ENCODE measurements at places on chromosomes 2 and 18.

DNA sequence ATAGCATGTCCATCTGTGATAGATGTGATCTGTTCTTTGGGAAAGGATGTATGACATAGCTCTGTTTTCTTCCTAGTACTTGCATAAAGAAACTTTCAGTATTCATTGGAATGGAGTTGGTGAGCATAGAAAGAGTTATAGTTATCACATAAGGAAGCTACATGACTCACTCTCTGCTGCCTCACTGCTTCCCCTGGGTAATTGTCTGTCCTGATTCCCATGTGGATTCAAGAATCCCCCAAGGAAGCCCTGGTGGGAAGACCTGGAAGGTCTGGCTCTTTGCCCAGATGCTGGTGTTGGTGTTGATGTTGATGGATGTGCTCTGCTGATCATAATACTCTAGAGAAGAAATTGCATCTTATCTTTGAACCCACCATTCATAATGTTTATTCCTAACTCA lies 60.6 kb downstream of the PTPN4 start:
- DNase-seq, result no peak

- DNase-seq, result no peak
Observed at GRCh38 chr2:128654408-128654807, 335.7 kb upstream of the HS6ST1 start.

DNA sequence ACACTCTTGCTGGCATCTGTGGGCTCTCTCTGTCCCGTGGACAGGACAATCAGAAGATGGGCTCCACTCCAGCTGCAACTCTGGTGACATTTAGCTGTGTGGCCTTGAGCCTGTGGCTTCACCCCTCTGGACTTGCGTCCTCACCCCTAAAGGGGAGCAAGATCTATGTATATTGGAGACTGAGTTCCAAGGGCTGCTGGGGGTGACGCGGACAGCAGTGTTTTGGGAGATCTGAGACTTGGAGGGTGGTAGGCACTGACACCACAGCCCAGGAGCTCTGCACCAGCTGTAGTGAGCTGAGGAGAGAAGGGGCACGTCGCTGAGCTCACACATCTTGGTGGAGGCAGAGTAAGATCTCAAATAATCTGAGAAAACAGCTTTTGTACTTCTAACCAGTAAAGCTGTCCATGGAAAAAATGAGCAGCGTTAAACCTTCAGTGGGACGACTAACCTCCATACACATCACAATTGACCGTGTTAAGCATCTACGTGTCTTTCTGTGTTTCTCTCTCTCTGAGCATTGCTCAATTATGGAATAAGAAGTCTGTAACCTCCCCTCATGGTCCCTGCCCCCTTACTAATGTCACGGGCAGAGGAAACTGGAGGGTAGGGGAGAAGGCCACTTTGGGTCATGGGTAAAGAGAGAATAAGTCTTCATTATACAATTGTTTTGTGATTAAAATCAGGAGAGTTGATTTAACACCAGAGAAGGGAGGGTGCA lies 85.8 kb downstream of the SH3RF3 start:
- DNase-seq, result peak; percentile 60

GRCh38 chr2:63060472-63060991 lies 9.9 kb downstream of the OTX1 start:
- no peak for DNase-seq

- peak; percentile 58 for DNase-seq
Observed at GRCh38 chr2:72134997-72135800, 12.5 kb downstream of the CYP26B1 start.

DNA sequence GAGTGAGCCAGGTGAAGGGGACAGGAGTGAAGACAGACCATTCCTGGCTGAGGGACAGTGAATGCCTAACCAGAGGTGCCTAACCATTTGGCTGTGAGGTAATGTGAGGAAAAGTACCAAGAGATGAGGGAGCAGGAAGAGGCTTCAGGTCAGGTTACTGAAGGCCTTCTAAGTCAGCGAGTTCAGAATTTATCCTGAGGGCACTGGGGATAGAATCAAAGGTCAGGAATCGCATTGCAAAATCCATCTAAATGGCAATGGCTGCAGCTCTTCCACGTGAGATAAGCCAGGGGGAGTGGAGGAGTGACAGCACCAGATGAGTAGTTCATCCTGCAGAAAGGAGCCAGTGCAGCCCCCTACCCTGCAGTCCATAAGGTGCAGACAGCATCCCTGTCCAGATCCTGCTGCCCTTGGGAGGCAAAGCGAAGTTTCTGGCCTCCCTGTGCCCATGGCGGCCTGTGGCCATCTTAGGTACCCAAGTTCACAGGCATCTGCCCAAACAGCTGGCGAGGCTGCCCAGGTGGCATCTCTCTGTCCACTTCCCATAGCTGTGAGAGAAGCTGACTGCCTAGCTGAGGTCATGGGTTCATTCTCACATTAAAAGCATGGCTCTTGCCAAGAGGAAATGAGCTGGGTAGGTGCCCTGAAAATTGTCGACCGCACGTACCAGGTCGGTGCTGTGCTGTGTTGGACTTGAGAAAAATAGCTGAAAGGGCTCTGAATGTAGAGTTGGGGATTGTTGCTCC lies 49.5 kb downstream of the CYP27C1 start:
- DNase-seq, result peak; percentile 31

DNA sequence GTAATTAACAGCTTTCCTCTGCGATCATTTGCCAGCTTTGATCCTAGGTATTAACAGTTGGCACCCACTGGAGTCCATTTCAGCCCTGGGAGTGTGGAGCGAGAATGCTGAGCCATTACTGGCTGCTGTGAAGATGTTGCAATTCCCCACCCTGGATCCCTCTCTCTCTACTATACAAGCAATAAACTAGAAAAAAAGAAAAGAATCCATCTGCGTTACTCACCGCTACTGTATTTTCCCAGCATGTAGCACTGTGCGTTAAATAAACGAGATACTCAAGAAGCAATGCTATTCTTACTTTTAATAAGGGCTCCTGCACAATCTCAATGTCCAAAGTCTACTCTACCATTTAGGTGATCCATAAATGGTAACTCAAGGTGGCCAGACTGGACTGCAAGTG lies 8.5 kb downstream of the RTTN start:
- no peak for DNase-seq

- DNase-seq, result peak; percentile 71
Observed at GRCh38 chr2:171210864-171211431, 50.3 kb upstream of the TLK1 start.

DNA sequence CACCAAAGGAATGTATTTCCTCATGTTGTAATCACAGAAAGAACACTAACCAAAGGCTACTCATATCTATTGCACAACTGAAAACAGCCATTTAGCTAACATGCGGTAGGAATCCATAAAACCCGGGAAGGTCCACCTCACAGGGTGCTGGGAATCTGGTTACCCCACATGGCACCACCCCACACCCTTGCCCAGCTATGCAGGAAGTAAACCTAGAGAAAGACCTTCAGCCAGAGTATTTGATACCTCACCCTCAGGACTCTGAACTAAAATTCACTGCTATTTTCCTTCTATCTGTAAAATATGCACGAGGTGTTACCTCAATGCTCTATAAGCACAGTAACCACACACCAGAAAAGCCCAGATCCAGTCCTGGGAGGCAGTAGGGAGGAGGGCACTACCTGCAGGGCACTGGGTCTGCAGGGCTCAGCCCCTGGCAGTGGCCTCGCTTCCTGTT lies 45.8 kb downstream of the PTPN2 start:
- DNase-seq, result no peak

DNA sequence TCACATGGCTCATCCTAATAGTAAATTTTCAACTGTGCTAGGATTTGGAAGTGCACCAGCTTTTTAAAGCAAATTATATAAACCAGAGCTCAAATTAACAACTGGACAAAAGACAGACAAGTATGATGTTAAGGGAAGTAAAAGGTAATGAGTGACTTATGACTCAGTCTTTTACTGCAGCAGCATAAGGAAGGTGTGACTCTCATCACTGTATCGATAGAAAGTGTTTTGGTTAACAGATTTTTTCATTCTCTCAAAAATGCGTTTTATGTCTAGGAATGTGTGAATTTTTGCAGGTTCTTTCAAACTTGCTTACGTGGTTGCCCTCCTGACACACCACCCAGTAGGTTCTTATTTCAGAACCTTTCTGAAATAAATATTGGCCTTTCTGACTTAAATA lies 244.2 kb upstream of the BOD1L2 start:
- no peak for DNase-seq

- no peak for DNase-seq
Observed at GRCh38 chr2:212619954-212620353, 81.4 kb upstream of the ERBB4 start.

DNA sequence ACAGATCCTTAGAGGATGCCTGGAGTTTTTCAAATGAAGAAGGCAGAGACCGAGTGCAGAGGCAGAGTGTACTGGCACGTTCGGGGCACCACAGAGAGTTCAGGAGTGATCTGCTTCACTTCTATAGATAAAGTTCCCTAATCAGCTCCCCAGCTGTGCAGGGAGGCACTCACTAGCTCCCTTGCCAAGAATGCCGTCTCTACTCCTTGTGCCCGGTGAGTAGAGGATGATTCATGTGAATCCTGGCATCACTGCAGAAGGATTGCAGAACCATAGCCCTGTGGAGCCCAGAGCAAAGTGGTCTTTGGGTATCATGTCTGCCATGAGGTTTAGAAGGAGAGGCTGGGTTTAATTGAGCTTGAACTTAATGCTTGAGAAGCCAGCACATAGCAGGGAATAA lies 510.1 kb upstream of the RAB6C start:
- no peak for DNase-seq

DNA sequence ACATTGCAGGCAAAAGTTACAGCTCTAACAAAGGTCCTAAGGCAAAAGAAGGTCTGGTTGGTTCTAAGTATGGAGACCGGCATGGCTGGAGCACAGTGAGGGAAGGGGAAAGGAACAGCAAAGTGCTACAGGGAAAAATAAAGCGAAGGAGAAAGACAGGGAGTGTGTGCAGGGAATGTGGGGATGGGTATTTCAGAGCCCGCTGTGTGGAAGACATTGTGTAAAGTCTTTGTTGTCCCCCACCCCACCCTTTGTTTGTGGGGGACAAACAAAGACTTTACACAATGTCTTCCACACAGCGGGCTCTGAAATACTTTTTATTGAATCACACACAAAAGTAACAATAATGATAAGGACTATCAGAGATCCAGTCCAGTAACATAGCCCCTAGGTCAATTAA lies 28.9 kb upstream of the C2orf15 start:
- DNase-seq, result no peak

- DNase-seq, result no peak
Observed at GRCh38 chr2:152613235-152613634, 104.0 kb downstream of the PRPF40A start.

DNA sequence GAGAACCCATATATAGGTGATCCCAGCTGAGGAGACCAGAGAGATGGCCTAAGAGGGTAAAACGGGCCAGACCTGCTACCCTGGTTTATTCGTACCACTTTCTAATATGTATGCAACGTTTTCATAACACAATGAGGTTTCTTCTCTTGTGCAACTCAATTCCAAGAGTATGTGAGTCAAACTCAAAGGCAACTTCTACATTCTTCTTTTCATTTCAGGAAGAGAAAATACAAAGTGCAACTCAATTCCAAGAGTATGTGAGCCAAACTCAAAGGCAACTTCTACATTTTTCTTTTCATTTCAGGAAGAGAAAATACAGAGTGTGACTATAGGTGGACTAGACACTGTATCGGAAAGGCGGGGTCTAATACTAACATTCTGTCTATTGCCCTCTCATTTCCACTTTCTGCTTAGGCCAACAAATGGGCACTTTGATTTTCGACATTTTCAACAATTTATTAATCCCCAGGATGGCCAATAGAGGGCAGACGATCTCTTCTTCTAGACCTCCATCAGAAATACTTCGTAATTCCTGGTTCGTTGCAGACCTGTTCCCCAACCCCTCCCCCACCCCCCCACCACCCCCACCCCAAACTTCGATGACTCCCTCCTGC lies 3.7 kb upstream of the CRIM1 start:
- no peak for DNase-seq

DNA sequence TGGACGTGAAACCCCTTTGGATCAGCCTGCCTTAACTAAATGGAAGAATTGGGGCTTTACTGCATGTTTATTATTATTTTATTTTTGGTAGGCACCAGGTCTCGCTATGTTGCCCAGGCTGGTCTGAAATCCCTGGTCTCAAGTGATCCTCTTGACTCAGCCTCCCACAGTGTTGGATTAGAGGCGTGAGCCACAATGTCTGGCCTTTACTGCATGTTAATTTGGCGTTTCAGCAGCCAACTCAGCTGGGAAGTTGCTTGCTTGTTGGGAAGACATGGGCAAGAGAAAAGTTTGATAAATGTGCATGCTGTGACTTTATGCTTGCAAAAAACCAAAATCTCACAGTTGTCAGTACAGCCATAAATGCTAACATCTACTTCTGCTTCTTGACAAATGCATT lies 105.1 kb downstream of the FMNL2 start:
- no peak for DNase-seq

- DNase-seq, result no peak
Observed at GRCh38 chr18:30177056-30177455, 865.5 kb downstream of the DSC3 start.

DNA sequence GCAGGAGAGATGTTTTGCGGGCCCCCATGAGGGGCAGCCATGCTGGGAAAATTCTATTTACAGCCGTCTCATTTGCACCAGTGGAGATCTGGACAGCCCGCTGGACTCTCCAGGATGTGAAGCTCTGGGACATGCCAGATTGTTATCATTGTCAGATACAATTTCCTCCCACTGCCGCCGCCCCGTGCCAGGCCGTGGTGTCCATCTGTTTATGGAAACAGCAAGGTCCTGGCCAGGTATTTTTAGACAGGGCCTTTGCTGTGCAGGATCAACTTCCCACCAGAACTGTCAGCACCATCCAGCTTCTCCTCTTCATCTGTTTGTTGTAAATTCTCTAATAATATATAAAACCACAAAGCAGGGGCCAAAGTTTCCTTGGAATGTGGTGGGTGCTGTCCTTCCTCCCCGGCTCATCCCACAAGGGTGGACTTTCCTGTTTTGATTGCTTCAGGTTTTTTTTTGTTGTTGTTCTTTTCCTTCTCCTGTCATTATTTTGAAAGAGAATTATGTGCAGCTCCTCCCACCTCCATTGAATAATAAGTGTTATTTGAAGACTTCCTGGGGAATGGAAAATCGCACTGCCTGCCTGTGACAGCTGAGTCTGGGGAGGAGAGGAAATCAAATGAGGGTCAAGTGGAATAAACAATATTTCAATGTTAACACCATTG lies 398.1 kb downstream of the TNS1 start:
- no peak for DNase-seq

- DNase-seq, result no peak
Observed at GRCh38 chr2:134736167-134736880, 17.5 kb upstream of the TMEM163 start.

GRCh38 chr2:96839293-96839874 lies 4.4 kb downstream of the ANKRD23 start:
- peak; percentile 93 for DNase-seq

DNA sequence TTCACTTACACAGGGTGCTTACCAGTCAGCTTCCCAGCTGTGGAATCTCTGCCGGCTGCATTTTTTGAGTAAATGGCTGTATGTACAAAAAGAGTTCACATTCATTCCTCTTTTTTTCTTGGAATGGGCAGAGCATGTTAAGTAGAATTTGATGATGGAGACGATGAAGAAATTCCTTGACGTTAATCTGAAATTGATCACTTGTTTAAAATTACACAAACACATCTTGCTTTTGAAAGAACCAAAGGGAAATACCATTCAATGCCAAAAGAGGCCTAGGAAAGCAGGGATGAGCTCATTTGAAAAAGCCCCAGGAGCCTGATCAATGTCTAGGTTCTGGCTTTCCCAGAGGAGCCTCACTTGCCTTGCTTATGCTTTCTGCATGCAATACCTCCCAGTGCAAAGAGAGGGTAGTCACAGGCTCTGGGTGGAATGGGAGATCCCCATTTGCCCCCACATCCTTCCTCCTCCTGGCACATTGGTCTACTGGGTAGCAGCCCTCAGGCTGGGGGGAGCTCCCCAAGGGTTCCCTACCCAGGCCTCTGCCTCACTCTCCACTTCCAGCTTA lies 12.3 kb upstream of the SMAD7 start:
- no peak for DNase-seq

All from activated effector memory CD4-positive, alpha-beta T cell treated with anti-CD3 and anti-CD28 coated beads, Interleukin-2, amount 50 U/mL, for 16 hours (primary cell).